ENCODE measurements at places on chromosomes 5 and 9.

GRCh38 chr5:16321284-16321683 is 141.7 kb upstream of the MARCHF11 start:
- no peak for DNase-seq

GRCh38 chr5:1007221-1007680 is 1.4 kb upstream of the NKD2 start:
- no peak for DNase-seq

DNA sequence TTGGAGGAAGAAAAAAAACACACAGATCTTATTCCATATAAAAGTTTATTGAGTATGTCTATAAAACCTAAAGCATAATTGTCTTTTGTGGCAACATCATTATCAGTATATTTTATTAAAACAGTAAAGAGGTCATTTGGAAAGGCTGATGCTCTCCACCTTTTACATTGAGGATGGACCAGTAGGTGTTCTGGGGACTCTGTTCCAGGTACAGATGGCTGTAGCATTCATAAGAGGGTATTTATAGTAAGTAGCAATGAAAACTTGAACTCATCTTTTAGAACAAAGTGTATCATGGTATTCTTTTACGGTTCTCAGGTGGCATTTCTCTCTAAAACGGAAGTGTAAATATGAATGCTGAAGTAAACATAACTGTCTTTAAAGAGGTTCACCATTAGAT is 1.8 kb downstream of the GABRA6 start:
- DNase-seq = no peak

GRCh38 chr5:62299600-62299999 is 6.4 kb upstream of the KIF2A start:
- DNase-seq = no peak

DNA sequence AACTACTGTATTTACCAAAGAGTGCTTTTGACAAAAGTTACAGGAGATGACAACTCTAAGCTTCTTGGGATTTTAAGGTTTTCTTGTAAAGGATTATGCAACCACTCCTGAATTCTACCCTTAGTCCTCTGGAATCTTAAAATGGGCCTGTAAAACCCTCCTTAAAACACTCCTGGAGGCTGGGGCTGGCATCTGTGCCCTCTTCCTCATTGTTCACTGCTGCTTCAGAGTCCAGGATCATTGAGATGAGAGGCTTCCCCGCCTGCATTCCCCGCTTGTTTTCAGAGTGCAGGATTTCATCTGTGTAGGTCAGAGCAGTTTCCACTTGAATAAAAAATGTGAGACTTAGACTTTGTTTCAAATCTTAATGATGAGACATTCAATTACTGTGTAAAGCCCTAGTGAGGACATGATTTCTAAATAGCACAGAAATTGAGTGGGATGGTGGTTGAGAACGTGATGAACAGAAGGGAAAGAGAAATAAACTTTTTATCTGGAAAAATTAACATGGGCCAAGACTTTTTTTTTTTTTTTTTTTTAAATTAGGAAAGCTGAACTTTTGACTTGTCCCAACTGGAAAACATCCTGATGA is 40.4 kb downstream of the PCSK5 start:
- DNase-seq = no peak

- no peak for DNase-seq
Measured at GRCh38 chr9:32423371-32423770, 38.9 kb downstream of the ACO1 start.

DNA sequence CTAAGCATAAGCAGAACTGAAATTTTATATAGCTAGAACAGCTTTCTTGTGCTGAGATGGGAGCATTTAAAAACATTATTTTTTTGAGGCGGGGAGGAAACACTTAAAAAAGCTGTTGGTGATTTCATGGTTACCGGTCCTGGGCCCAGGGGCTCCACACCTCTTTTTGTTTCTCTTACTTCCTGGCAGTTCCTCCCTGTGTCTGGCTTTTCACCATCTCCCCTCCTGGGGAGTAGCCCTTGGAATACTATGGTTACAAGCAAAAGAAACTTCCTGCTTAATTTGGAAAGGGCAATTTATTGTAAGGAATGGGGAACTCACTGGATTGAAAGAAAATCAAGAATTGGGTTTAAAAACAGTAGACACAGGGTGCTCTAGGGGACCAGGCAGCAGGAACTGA is 105.1 kb downstream of the SLC24A2 start:
- no peak for DNase-seq
